ENCODE measurements at places on chromosomes 7 and 10.

DNA sequence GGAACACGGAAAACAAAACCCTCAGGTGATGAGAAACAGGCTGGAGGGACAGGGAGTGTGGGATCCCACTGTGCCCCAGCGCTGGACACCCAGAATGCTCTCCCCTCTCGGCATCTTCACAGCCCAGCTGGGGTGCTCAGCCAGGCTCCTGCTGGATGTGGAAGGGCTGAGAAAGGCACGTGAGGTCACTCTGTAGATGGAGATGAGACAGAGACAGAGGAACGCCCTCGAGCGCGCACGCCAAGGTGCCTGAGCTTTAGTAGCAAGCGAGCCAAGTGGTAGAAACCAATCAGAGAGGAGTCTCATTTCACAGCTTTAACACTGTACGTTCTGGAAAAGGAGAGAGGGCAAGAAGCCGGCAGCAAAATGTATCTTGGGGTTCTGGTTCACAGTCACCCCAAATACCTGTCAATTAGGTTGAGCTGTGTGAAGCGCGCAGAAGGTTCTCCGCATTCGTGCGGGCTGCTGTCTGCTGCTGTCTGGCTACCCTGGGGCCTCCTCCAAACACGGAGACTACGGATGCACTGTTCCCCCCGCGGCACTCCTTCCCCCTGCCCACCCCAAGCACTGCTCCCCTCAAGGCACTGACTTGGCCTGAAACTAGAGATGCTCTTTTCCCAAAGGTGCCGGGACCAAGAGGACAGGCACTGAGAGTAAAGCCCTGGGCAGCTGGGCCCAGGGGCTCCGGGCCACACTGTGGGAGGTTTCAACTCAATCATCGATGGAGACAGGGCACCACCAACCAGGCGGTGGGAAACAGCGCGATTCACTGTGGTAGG is 91.4 kb downstream of the ZRANB1 start:
- DNase-seq: no peak

GRCh38 chr7:29017713-29018112 is 59.6 kb upstream of the TRIL start:
- DNase-seq: no peak

- no peak for DNase-seq
Measured at GRCh38 chr7:12391922-12392615, 11.6 kb downstream of the VWDE start.

DNA sequence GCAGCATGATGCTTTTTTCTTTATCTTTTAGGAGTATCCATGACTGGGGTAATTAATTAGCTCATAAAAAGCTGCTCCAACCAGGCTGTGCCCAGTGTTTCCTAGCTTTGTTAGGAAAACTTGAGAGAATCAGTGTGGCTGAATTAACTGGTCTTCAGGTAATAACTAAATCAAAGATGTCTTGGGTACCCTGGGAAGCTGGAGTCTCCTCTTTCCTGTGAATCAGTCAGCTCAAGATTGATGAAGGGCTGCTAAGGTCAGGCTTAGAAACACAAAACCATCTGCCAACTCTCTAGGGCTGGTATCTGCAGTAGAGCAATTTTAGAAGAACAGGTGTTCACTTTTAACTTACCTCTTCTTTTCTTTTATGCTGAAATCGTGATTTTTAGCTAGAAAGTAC is 21.4 kb upstream of the ATOH7 start:
- no peak for DNase-seq

GRCh38 chr10:129937351-129937751 is 26.7 kb downstream of the EBF3 start:
- DNase-seq: no peak

GRCh38 chr7:1192171-1192676 is 32.2 kb upstream of the ZFAND2A start:
- no peak for DNase-seq

DNA sequence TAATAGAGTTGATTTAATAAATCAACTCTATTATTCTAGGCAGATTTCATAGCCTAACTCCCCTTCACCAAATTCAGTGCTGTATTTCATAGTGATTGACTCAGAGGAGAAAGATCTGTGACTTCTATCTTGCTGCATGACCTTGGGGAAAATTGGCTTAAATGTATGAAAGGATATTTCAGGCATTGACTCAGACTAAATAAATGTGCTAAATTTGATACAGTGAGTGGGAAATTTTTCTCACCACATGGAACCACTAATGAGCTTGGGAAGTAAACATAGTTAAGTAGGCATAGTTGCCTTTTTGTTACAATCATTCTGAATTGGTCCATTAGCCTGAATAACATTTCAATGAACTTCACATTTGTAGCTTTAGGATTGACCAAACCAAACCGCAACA is 89.0 kb upstream of the PRPS1L1 start:
- no peak for DNase-seq

All from hematopoietic multipotent progenitor cell treated with erythropoietin and hydrocortisone succinate and interleukin-3 and kit ligand, for 17 days (in vitro differentiated cells).